ENCODE measurements at places on chromosomes 16 and 17.

- DNase-seq = no peak
Observed at GRCh38 chr16:19744670-19745069, 26.6 kb downstream of the IQCK start.

DNA sequence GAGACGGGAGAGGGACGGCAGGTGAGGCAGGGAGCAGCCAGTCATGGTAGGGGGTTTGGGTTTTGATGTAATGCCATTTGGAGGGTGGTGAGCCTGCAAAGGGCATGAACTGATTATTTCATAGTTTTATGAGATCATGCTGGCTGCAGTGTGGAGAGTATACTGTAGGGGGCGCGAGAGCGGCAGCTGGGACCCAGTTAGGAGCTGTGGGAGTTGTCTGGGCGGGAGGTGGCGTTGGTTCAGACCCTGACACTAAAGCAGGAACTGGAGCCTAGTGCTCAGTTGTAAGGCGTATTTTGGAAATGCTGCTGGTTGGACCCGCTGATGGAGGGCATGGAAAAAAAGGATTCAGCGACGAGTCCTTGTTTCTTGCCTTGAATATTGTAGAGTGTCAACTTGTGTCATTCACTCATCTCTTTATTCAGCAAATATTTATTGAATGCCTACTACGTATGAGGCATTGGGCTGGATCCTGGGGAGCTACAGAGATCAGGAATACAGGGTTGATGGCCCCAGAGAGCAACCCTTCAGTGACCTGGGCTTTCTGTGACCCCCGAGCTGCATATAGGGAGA, 23.7 kb upstream of the KDM8 start:
- DNase-seq = peak; percentile 87

- DNase-seq = no peak
Observed at GRCh38 chr16:48335961-48336360, 49.3 kb downstream of the SIAH1 start.

- no peak for DNase-seq
Observed at GRCh38 chr17:63156986-63157385, 191.0 kb downstream of the TANC2 start.

DNA sequence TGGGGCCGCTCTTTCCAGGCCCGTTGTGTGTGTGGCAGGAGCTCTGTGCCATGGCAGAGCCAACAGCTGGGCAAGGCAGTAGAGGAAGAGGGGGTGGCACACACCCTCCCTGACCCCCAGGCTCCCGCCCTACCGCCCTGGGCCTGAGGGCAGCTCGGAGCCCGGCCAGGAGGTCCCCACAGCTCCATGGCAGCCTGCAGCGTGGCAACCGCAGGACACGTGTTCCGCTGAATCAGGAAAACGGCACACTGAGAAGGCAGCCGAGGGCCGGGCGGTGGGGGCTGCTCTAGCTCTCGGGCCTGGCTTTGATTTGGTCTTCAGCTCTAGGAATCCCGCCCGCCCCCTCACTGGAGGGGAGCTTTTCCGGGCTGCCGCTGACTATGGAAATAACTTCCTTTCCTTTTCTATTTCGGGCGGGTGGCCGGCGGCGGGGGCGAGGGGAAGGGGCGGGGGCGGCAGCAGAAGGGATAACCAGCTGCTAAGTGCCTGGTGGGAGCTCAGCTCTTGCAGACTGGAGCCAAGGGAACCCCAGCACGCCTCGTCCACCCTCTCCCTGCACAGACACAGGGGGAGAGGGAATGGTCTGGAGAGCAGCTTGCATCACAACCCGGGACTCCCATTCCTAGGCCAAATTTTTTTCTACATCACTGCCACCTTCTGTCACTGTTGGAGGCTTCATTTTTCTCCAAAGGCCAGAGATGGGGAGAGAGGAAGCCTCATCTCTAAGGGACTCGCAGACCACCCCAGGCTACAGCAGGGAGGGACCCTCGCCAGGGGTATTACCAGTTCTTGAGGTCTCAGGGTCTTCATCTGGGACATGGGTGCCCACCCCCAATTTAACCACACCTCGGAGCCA, 24.8 kb upstream of the MRPS23 start:
- peak; percentile 10 for DNase-seq

GRCh38 chr17:66952031-66952524, 12.4 kb upstream of the CACNG4 start:
- DNase-seq = no peak

GRCh38 chr17:76868669-76869495, 678 bp downstream of the MGAT5B start:
- peak; percentile 6 for DNase-seq

- DNase-seq = no peak
Observed at GRCh38 chr16:48246066-48246465, 1.3 kb downstream of the ABCC11 start.

DNA sequence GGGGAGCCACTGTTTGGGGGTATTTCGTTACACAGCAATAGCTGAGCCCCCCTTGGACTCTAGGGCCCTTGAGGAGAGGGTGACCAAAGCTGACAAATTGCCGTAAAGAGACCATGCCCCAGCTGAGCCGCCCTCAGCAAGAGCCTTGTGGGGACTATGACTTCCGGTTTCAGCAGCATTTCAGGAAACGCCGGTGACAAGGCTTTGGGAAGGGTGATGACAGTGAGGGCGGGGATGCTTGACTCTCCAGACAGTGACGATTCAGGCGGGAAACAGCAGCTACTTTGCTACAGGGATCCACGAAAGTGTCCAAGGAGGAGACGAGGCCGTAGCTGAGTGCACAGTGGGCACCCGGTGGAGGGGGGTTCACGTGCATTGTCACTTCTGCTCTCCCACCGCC, 360.8 kb downstream of the C16orf95 start:
- no peak for DNase-seq

GRCh38 chr17:11459861-11460331, 138.4 kb upstream of the DNAH9 start:
- DNase-seq = no peak

DNA sequence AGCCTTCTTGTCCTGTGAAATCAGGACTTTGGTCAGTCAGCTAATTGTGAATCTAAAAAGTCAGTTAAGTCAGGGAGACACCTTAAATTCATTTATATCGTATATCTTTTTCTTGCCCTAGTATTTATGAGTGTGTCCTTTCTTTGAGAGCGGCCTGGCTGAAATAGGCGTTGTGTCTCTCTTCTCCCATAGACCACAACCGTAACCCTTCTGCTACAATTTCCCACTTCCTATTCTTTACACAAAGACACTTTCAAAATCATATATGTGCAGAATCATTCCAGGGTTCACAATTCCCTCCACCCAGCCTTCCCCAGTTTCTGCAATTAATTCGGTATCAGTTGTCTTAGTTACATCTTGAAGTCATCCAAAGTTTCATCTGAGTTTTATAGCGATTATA, 14.0 kb upstream of the COTL1 start:
- DNase-seq = no peak

GRCh38 chr17:29592850-29593551, at the start of gene ANKRD13B:
Gene ANKRD13B (plus strand): TSS chr17:29593132. CDS start chr17:29593622, 490 bp downstream.
- peak; percentile 39 for DNase-seq

DNA sequence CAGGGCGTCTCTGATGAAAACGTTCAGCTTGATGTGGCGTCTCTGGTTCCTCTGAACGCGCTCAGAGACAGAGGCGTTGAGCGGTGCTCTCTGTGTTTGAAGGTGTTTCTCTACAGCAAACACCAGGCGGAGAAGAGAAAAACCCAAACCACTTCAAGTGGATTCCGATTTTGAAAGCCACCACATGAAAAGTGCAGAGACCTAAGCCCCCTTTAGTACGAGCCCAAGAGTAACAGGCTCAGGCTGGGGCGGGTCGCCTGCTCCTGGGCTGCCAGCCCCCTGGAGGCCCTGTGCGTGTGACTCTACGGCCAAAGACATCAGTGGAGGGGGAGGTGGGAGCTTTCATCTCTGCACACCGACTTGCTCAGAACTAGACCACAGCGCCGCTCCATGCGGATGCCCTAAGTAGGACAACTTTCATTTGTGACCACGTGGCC, 328.4 kb downstream of the MAF start:
- peak; percentile 64 for DNase-seq

DNA sequence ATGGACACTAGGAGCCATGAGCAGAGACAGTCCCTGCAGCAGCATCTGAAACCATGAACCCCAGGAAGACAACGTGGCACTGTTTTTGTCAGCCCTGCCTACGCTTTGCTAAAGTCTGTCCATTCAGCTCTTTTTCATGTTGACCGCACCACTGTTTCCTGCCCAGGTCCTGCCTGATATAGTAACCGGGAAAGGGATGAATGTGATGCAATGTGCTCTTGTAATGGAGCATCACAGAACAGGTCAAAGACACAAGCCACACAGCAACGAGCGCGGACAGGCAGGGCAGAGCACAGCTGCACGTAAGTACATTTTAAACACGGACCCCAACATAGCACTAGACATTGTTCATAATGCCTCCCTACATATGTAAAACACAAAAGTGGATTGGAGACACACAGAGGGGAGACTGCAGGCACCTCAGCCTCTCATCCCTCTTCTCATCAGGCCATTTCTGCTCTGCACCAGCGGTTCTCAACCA, 16.9 kb upstream of the TNFRSF13B start:
- DNase-seq = no peak

DNA sequence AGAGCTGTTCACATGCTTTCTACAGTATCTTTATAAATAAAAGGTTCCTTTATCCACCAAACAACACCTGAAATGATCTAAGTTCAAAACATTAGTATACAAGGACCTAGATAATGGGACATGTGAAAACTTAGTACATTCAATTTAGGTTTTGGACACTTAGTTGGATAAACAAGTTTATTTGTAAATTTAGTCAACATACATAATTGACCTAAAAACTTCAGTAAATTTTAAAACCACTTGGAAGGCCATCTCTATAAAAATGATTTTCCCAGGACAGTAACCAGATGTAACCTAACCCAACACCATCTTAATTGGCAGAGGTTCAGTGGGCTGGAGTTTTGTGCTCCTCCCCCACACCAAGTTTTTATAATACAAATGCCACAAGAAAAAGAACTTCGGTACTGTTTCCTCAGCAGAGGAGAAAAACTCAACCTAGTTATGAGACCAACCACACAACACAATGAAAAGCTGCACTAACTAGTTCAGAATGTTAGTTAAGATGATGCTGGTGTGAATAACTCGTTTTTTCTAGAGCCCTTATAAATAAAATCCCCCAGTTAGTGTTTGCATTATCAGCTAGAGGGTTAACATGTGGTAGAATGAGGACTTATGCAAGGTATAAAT, 7.2 kb upstream of the UNK start:
- no peak for DNase-seq

GRCh38 chr17:74345433-74346241, 16.0 kb downstream of the BTBD17 start:
- no peak for DNase-seq

DNA sequence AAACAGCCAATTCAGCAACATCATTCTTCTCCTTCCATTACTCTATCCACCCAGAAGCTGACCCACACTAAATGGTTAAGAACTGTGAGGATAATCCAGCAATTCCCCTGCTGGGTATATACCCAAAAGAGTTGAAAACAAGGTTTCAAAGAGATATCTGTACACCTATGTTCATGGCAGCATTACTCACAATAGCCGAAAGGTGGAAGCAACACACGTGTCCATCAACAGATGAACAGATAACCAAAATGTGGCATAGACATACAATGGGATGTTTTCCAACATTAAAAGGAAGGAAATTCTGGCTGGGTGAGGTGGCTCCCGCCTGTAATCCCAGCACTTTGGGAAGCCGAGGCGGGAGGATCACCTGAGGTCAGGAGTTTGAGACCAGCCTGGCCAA, 19.9 kb downstream of the MIS12 start:
- no peak for DNase-seq

DNA sequence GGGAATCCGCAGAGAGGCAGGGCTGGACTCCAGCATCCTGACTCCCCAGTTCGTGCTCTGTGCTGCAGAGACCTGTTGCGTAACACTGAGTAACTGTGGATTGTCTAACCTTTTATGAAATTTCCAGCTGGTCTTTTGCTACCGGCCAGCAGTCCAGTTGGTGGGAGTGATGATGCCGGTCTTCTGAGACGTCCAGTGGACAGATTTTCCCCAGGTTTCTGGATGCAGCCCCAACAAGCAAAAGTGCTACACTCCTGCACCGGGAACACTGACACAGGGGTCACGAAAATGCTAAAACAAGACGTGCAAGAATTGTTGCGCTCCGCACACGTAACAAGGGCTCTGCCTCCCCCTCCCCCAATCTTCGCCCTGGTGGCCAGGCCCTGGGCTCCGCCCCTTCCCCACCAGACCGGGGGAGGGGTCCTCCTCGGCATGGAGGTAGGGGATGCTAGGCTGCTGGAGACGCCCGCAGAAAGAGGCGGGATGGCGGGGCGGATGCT, 701 bp upstream of the MRC2 start:
- no peak for DNase-seq

DNA sequence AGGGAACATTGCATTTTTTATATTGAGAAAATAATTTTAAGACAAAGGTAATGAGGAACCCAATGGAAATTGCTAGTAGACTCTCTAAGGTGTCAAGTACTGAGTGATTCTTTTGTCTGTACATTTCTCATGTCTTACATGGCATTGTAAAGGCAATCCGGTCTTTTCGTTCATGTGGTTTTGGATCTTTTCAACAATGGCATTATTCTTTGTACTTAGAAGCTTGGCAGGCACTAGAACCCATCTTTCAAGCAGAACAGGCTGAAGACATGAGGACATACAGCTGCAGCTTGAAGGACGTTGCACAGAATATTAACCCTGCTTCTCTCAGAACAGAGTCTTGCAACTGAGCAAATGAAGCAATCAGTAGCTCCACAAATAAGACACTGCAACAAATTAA, 231.5 kb upstream of the ZFHX3 start:
- no peak for DNase-seq

DNA sequence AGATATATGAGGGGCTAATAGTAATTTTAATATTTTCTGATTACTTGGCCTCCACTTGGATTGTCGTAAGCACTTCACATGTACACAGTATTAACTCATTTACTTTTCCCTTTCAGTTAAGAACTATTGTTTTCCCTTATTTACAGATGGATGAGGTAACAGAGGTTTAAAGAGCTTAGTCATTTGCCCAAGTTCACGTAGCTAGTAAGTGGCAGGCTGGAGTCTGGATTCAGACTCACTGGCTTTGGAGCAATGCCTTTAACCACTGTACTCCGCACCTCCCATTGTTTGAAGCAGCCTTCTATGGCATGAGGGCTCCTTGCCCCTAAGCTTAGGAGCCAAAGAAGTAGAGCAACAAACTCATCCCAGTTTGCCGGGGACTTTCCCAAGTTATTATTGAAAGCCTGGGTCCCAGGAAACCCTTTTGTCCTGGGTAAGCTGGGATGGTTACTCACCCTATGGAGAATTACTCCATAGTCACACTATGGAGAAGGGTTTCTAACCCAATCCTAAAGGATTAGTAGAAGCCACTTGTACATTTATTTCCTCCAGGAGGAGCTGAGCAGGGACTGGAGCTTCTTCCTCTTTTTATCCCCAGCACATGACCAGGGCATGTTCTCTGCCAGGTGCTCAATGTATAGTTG, 12.3 kb downstream of the FOXL1 start:
- DNase-seq = no peak

GRCh38 chr16:25941800-25942499, 250.2 kb downstream of the HS3ST4 start:
- no peak for DNase-seq

- peak; percentile 18 for DNase-seq
Observed at GRCh38 chr17:74569020-74570003, 2.0 kb upstream of the CD300H start.

DNA sequence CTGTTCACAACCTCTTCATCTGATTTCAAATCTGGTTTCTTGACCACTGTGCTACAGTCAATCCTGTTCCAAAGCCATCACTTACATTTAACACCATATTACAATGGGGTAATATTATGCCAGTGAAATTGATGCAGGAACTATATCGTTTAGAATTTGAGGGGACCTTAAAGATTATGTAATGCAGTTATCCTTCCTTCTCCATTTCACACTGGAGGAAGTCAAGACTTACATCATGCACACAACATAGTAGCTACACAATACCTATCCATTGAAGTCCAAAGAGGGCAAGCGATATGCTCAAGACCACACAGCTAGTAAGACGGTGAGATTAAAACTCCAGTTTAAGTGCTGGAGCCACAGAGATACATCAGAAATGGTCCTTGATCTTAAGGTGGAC, 16.8 kb downstream of the NOG start:
- no peak for DNase-seq
